ENCODE measurements at places on chromosomes 2 and 18.

GRCh38 chr2:217918308-217919024, 84.3 kb downstream of the TNS1 start:
- no peak for DNase-seq

DNA sequence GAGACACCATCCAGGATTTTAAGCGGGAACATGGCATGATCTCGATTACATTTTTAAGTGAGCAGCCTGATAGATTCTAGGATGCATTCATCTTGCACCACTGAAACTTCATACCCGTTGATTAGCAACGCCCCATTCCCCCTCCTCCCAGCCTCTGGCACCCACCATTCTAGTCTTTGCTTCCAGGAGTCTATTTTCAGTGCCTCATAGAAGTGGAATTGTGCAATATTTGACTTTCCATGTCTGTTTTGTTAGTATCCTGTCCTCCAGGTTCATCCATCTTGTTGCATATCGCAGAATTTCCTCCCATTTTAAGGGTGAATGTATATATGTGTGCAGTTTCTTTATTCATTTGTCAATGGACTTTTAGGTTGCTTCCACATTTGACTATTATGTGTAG, 20.9 kb upstream of the SLC66A3 start:
- no peak for DNase-seq

DNA sequence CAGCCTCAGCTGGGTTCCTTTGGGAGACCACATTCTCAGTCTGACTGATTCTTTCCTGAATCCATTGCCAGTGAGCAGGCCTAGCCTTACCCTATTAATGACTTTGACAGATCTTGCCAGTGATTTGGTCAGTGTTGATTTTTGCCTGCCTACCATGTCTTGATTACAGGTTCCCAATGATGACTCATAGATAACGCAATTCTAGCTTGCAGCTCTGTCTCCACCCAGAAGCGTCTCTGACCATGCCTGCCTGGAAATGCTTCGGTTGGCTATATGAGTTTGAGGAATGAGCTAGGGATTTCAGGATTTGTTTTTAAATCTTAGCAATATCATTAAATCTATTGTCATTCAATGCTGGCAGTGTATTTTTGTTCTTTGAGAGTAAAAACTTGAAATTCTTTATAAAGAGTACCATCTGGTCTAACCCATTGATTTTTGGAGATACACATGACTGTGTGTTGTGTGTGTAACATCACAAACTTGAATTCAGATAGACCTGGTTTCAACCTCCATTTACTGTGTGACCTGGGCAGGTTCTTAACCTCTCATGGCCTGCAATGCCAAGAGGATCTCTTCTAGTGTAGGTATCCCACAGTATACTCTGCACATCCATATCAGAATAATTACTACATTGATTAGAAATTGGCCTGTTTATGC, 57.0 kb downstream of the CCDC150 start:
- peak; percentile 25 for DNase-seq

- no peak for DNase-seq
Measured at GRCh38 chr2:2992634-2993033, 385.0 kb downstream of the EIPR1 start.

GRCh38 chr18:28666216-28666615, 489.3 kb upstream of the CDH2 start:
- DNase-seq, result no peak

- DNase-seq, result no peak
Measured at GRCh38 chr18:38602341-38602740, 1036.7 kb upstream of the CELF4 start.

DNA sequence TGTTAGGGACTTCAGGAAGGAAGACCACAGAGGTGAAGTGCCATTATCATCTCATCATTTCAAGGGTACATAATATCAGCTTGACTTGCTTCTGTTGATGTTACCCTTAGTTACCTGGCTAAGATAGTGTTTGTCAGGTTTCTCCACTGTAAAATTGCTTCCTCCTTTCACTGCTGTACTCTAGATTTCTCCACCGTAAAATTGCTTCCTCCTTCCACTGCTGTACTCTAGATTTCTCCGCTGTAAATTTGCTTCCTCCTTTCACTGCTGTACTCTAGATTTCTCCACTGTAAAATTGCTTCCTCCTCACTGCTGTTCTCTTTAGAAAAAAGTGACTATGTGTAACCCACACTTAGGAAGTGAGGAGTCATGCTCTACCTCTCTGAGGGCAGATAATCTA, 1460.3 kb downstream of the SUCLG1 start:
- DNase-seq, result no peak

- DNase-seq, result no peak
Measured at GRCh38 chr2:39068299-39069135, 52.3 kb downstream of the SOS1 start.

GRCh38 chr18:8356001-8356400, 253.2 kb upstream of the RAB12 start:
- no peak for DNase-seq

- DNase-seq, result no peak
Measured at GRCh38 chr2:237696461-237696860, 69.1 kb downstream of the LRRFIP1 start.

GRCh38 chr2:240865391-240865790, 3.2 kb upstream of the AGXT start:
- DNase-seq, result no peak

GRCh38 chr2:3654531-3655225, 3.3 kb upstream of the ALLC start:
- no peak for DNase-seq

DNA sequence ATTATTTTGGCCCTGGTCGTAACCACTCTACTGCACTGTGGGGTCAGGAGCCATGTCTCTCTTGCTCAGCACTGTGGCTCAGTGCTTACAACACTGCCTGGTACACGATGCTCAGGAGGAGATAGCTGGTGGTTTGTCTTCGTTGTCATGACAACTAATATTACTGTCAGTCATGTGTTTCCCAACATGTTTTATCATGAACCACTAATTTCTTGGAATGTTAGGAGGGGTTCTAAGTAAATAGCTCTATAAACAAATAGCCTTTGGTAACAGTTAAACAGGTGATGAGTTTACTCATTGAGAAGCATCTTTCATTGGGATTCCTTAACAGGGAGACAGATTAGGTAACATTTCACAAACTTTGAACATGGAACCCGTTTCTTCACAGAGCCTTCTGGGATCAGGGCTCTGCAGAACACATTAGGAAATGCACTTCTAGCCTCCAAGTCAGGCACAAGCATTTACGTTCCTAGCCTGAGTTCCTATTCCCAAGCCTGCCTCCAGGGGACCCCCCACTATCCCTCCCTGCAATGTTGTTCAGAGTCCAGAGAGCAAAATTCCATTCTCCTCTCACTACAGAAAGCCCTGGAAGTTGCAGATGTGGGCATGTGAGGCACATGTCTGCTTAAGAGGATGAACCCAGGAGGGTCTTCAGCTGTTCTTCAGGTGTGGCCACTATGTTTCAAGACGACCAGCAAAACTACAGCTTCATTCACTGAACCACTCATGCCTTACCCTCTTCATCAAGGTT, 6.4 kb upstream of the RBM44 start:
- no peak for DNase-seq

GRCh38 chr2:213934560-213934959, 476.3 kb upstream of the VWC2L start:
- DNase-seq, result no peak

- DNase-seq, result peak; percentile 94
Measured at GRCh38 chr18:36309436-36310391, 12.2 kb downstream of the FHOD3 start.

DNA sequence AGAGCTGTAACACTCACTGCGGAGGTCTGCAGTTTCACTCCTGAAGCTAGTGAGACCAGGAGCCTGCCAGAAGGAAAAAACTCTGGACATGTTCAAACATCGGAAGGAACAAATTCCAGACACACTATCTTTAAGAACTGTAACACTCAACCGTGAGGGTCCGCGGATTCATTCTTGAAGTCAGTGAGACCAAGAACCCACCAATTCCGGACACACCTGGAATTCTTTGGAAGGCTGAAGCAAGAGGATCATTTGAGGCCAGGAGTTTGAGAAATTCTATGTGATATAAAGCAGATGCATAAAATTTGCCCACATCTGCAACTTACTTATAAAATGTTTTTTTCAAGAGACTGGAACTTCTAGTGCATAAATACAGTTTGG, 43.5 kb upstream of the ITSN2 start:
- no peak for DNase-seq

DNA sequence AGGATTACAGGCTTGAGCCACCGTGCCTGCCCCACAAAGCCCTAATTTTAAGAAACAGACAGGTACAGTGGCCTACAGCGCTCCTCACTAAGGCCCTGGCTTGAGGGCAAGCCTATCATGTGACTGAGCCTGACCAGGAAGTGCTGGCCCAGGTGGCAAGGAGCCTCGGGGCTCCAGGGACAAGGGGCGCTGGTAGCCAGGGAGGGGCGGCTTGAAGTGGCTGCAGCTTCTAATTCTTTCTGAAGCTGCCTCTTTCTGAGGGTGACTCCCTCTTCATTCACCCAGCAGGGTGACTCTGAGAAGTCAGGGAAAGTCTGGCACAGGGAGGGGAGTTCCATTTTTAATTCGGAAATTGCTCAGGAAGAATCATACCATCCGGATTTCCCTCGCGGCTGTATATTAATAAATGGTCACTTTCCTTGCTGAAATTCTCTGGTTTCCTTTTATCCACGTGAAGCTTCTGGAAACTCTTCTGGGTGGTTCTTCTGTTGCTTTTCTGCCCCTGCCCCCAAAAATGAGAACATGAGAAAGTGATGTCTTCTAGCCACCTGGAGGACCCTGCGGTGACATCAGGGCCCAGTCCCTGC, 115.7 kb downstream of the FAM210A start:
- DNase-seq, result no peak

- DNase-seq, result no peak
Measured at GRCh38 chr2:151819920-151820319, 8.3 kb downstream of the ARL5A start.

- DNase-seq, result no peak
Measured at GRCh38 chr2:134771313-134771801, 52.6 kb upstream of the TMEM163 start.

- no peak for DNase-seq
Measured at GRCh38 chr2:161956738-161957137, 117.3 kb downstream of the DPP4 start.

GRCh38 chr2:136118819-136119716, 1.1 kb upstream of the CXCR4 start:
- no peak for DNase-seq

DNA sequence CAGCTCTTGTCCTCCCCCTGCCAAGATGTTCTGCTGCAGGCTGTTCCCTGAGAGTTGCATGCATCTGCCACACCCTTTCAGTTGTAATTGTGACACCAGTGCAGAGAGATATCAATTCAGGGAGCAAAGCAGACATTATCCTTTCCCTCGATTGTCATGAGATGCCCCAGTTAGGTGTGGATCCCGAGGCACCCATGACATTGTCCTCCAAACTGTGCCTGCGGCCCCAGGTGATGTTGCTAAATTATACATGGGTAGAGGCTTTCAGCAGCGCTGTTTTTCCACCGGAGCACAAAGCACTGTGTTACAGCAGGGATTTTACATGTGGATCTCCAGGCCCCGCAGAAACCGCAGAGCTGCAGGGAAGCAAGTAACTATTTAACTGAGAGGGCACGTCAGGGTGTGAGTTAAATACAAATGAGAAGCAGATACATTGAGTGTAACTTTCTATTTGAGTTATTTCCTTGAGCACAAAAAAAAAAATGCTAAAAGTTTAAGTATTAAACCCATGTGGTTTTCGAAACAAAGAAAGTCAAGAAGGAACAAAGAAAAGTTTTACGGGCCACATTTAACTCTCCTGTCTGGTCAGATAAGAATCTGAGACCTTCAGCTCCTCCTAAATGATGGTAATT, 90.3 kb upstream of the BCL2L11 start:
- peak; percentile 2 for DNase-seq

GRCh38 chr2:23541503-23542229, 156.7 kb downstream of the KLHL29 start:
- no peak for DNase-seq

DNA sequence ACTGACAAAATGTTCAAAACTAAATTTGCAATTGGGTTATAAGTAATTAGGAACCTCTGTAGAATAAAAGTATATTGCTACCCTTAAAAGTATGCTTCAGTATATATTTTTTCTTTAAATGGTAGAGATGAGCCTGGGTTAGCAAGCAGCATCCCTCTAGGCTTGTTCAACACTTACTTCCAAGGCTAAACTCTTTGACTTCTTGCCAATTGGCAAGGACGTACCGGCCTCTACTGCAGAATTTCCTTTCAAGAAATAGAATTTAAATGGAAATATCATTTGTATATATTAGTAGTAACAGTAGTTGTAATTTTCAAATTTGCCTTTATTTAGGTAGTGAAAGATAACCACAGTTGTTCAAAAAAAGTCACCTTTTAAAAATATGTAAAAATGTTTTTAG, 105.1 kb upstream of the SLC38A11 start:
- no peak for DNase-seq

GRCh38 chr2:23418056-23418455, 33.1 kb downstream of the KLHL29 start:
- DNase-seq, result no peak

- DNase-seq, result no peak
Measured at GRCh38 chr2:66679442-66679841, 244.5 kb downstream of the MEIS1 start.

- no peak for DNase-seq
Measured at GRCh38 chr2:9704600-9704999, 73.8 kb upstream of the YWHAQ start.

GRCh38 chr2:142602418-142602989, 275.0 kb upstream of the KYNU start:
- no peak for DNase-seq

GRCh38 chr2:121836611-121837010, 81.2 kb downstream of the TSN start:
- no peak for DNase-seq

DNA sequence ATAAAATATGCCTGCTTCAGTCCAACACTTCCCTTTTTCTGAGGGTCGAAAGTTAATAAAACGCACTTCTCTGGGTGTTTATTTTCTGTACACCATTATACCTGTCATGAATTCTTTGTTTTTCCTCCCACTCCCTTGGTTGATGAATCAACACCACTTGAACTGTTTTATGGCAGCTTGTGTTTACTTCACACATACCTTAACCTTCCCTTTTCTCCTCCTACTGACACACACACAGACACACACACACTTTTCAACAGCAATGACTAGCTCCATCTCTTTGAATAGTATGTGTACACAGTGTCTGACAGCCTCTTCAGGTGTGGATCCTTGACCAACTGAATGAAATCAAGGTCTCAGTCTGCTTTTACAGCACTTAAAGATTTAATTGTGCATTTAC, 91.3 kb downstream of the SATB2 start:
- DNase-seq, result no peak

GRCh38 chr2:30072250-30072842, 74.5 kb upstream of the YPEL5 start:
- DNase-seq, result peak; percentile 39

Measured in fibroblast of skin of left quadriceps (primary cell).